ENCODE measurements at places on chromosomes 2 and 18.

GRCh38 chr2:45009303-45009927 is at the start of gene SIX2:
Gene SIX2, minus strand, starts transcription at chr2:45009452. Its CDS starts 342 bp downstream, at chr2:45009110.
- DNase-seq, result peak; percentile 41

- DNase-seq, result no peak
Observed at GRCh38 chr2:20576598-20577115, 74.2 kb downstream of the HS1BP3 start.

DNA sequence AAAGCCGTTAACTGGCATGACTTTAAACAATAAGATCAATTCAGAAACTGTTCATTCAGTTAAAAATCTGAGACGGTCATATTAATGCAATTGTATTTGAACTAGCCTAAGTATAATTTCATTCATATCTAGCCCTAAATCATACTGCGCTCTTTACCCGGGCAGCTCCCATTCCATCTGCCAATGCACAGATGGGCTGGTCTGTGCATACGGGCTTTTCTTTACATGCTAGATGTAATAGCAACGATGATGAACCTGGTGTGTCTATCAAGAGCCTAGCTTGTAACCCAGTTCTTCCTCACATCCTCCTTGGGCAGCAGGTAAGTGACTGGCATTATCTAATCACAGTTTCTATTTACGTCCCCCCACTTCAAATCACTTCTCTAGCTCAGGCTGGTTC is 631.5 kb upstream of the KLHL29 start:
- DNase-seq, result no peak

DNA sequence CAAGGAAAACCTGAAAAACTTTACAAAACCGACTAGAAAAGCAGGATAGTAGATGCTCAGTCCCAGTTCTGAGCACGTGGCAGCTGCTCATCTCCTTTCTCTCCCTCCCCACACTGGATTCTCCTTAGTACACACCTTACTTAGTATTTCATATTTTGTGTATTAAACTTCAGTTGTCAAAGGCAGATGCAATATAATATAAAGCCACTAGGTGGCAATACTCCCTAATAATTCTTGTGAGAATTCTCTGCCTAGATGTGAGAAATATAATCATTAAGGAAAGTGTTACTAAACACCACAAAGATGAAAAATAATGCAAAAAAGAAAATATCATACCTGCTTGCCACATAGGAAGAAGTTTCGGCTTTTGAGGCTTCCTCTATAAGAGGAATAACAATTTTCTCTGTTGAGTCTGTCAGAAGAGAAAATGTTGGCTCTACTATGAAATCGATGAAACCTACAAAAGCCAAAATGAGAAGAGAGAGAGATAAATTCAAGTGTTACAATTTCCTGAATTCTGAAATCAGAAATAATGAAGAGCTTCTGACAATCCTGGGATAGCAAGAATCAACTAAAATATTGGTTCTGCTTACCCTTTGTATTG is 200.6 kb downstream of the PPP1R1C start:
- DNase-seq, result no peak

GRCh38 chr2:162149940-162150339 is 2.1 kb downstream of the GCG start:
- no peak for DNase-seq

DNA sequence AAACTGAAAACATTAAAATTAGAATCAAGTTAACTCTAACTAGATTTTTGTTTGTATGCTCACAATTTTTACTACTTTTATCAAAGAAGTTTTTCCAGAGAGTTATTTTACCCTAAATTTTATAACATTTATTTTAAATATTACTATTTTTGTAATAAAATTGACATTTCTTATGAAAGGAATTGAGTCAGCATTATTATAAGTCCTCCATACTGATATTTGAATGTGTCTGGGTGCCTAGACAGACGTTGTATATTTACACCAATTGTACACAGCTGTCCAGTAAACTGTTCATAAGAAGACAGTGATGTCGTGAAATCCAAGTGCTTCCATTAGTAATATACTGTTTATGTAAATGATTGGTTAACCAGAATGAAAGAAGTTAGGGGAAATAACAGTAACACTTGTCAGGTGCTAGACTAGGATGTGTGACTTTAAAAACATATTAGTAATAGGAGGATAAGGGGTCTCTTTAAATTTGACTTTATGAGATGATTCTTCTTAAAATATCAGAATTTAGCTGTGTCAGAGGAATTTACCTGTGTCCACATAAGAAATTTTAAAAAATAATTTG is 73.7 kb downstream of the TANK start:
- no peak for DNase-seq

GRCh38 chr2:222504719-222505118 is 80.4 kb downstream of the SGPP2 start:
- no peak for DNase-seq

- DNase-seq, result no peak
Observed at GRCh38 chr2:54475919-54476318, 19.8 kb downstream of the SPTBN1 start.
